Forelimb muscle (tissue), 1 donor: ENCODE measurements at places on chromosomes 13 and 19.

- no peak for DNase-seq
Measured at GRCh38 chr13:74316547-74316946, 182.3 kb upstream of the KLF12 start.

- no peak for DNase-seq
Measured at GRCh38 chr19:14977128-14977527, 2.5 kb downstream of the SLC1A6 start.

GRCh38 chr13:46507981-46508380, 45.0 kb upstream of the LRCH1 start:
- DNase-seq: no peak

DNA sequence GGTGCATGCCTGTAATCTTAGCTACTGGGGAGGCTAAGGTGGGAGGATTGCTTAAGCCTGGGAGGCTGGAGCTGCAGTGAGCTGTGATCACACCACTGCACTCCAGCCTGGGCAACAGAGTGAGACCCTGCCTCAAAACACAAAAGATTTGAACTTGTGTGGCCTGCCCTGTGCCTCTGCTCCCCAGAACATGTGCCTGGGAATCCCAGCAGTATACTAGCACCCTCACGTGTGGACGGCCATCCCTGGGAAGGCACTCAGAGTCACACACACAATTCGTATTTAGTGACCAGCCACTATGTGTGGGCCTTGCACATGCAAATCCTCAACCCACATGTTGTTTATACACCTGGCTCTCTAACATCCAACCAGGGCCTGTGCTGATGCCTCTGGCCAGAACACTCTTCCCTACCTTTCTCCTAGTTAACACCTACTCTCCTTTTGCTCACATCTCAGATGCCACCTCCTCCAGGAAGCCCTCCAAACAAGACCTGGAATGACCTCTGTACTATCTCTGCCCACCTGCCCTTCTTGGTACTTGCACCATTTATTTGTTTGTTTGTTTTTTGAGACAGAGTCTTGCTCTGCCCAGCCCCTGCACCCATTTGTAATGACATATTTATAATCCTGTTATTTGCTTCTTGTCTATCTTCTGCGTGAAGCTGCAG, 7.7 kb downstream of the GADD45B start:
- no peak for DNase-seq

- DNase-seq: no peak
Measured at GRCh38 chr19:11142528-11143171, 12.9 kb downstream of the SPC24 start.

DNA sequence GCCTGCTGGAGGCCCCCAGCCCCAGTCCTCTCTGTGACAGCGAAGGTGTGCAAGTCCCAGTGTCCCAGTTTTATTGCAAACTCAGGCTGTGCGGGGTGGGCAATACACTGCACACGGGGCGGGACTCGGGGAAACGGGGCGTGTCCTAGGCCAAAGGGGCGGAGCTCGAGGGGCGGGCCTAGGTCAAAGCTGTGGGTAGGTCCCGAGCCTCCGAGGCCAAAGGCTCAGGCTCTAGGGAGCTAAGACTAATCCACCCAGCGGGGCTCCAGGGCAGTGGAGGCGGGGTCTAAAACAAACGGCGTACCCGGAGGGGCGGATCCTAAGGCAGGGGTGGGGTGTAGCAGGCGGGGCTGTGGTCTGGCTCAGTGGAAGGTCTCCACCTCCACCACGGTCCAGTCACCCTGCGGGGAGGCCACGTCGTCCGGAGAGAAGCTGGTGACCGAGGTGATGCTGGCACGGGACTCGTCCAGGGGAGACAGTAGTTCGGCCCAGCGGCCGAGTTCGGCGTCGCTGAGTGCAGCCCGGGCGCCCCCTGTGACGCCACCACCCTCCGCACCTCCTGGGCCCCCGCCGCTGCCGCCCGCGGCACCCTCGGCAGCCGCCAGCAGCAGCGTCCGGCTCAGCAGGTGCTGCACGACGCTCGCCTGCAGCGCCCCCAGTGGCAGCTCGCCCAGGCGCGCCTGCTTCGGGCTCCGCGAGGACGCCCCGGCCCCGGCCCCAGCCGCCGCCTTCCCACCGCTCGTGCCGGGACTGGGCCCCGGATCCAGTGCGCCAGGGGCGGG, 5.3 kb downstream of the PRR36 start:
- DNase-seq: no peak

GRCh38 chr13:46109451-46109850, 4.6 kb upstream of the CPB2 start:
- no peak for DNase-seq

DNA sequence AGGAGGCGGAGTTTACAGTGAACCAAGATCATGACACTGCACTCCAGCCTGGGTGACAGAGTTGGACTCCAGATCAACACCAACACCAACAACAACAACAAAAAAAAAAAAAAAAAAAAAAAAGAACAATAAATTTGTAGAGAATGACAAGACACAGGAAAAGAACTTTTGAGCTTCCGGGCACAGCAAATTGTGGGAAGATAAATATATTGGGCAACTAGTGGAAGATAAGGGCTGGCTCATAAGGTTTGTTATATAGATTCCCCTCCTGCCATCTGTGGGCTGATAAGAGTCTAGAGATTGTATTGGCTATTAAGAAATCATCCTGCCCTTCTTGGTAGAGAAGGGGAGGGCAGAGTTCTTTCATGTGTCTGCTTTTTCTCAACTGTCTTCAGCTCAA, 33.1 kb upstream of the CYP2S1 start:
- DNase-seq: no peak

- no peak for DNase-seq
Measured at GRCh38 chr13:20403826-20404225, 121.8 kb downstream of the CRYL1 start.

DNA sequence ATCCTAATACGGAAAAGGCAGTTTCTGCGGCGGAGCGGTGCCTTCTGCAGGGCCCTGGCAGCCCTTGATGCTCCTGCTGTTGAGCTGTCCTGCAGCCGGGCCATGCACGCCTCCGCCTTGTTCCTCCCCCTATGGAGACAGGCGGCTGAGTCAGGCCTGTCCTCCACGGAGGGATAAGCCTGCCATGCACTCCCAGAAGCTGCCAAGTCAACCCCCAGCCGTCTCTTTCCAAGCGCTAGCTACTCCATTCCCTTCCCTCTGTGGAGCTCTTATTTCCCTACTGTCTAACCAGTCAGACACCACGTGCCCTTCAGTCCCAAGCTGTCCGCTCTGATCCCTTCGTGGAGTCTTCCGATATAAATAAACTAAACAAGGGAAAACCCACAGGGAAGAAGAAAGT, 197.0 kb downstream of the COL4A1 start:
- no peak for DNase-seq

DNA sequence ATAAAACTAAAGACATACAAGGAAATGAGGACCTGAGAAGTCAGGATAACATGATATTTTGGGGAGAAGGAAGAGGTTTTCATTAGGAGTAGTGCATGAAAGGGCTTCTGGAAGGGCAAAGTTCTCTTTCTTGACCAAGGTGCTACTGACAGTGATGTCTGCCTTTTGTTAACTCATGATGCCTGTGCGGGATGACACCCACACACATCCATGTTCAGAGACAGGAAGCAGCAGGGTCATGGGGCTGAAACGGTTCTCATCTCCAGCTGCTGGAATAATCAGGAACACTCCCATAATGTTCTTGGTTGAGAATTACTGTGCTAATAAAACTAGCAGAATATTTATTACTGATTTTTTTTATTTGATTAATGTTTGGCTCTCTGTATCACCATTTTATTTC, 29.1 kb downstream of the KCNC3 start:
- DNase-seq: no peak

- no peak for DNase-seq
Measured at GRCh38 chr13:55199134-55199533, 1941.6 kb upstream of the PRR20A start.

DNA sequence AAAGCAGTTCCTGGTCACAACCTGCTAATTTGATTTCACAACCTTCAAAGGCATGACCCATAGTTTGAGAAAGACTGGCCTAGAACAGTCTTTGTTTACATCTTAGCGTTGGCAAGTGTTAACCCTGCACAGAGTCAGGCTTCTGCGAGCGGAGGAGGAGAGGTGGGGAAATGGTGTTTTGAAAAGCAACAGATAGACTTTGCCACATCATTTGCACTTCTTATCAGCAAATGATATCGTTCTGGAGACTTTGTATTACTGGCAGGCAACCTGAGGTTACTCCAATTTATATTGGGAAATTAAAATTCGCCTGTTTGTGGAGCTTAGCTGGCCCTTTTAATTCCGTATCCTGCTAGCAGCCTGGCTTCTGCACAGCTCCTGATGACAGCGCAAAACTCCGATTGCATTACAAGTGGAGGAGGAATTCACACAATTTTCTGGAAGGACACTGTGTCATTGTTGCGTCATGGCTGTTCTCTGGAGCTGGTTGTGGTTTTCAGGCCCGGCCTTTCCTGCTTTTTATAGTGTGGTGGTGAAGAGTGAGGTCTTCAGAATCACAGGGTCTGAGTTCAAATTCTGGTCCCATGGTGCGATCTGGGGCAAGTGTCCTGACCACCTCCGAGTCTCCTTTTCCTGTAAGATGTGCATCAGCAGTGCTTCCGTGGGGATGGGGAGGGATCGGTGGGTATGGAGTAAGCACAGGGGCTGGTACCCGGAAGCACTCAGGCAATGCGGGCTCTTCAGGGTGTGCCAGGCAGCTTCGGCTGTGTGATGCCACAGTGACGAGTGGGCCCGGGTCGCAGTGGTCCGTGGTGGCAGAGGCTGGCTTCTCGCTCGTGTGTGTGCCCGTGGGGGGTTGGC, 49.1 kb upstream of the EHD2 start:
- DNase-seq: no peak

- no peak for DNase-seq
Measured at GRCh38 chr13:76874479-76874878, 11.7 kb downstream of the KCTD12 start.

DNA sequence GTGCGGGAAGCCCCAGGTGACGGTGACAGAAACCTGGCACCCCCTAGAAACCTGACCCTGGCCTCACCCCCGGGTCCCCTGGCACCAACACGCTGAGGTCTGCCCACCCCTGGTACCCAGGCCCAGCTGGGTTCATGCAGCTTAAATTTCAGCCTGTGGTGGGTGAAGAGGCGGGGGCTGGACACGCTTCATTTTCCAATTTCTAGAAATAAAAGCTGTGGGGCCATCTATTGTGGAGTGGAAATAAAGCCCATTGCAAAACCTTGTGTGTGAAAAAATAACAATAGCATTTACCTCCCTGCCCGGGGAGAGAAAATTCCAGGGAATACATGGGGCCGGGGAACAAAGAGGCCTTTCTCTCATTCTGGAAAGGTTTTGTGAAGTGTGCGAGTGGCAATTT, 7.5 kb upstream of the FUT5 start:
- no peak for DNase-seq

DNA sequence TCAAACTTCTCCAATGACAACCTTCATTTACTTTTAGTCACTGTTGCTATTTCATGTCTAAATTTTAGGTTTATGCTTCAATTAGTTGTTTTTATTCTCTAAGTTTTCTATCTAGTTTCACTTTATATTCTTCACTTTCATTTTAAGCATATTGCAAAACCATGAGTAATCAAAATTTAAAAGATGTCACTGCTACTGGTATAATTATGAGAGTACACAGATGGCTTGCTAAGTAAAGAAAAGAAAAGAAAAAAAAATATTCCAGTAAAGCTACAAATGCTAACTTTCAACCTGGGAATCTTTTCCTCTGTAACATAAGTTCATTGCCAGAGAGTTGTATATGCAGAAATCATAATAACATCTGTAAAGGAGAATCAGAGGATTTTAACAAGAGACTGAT, 1624.7 kb downstream of the PCDH9 start:
- no peak for DNase-seq
